A673 (cell line): ENCODE measurements at places on chromosomes 13 and 19. TPM values are rescaled to one million over a fixed set of nuclear protein-coding genes. Genes with fewer than 3 reads are reported as not detected.

DNA sequence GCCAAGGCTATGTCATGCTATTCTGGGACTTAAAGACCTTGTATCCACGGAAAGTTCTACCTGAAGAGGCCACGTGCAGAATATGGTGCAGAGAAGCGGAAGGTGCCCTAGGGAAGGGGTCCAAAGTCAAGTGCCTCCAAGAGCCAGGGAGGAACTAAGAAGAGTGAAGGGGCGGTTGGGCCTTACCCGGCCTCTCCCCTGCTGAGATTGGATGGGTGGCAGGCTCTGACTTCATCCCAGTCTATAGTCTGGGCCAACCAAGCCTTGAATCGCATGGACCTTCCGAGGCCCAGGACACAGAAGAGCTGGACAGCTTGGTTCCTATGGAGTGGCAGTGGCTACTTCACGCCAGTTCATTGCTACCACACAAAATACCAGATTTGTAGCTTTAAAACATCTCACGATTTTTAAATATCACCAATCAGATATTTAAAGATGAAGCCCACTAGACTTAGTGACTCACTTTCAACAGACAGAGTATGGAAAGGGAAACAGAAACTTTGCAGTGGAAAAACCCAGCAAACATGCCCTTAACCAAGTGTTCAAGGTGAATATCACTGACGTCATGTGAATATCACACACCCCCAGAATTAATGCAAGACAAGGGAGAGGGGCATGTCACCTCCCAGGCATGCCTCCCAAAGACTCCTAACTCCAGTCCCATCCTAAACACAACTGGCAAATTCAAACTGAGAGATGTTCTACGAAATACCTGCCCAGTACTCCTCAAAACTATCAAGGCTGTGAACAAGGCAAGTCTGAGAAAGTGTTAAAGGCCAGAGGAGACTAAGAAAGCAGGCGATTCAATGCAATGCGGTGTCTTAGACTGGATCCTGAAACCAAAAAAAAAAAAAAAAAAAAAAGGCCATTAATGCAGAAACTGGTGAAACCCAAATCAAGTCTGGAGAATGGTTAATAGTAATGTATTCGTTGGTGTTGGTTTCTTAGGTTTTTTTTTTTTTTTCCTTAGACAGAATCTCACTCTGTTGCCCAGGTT, 10.2 kb downstream of the C19orf12 start:
- DNase-seq, result no peak

DNA sequence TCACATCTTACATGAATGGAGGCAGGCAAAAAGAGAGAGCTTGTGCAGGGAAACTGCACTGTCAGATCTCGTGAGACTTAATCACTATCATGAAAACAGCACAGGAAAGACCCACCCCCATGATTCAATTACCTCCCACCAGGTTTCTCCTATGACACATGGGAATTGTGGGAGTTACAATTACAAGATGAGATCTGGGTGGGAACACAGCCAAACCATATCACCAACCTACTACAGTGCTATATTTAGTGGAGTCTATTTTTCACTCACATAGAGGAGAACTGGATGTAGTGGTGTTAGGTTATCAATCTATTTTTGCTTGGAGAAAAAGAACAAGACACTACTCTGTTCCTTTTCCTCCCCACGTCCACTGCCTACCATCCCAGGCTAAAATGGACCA, 276.6 kb downstream of the KCTD12 start:
- no peak for DNase-seq

C1QTNF9B gene
- total RNA-seq, result not detected in 2 replicates

FFAR3 gene
- 0.15 TPM in 1 of 2 replicates, not detected in the other for total RNA-seq

SLITRK1 gene
- 0.49 and 0.57 TPM in 2 replicates for total RNA-seq
